ENCODE measurements at places on chromosomes 3 and 15.

- peak; percentile 27 for DNase-seq
Measured at GRCh38 chr3:58585005-58585786, 8.0 kb upstream of the FAM107A start.

GRCh38 chr3:193236599-193236998 lies 4.4 kb upstream of the PLAAT1 start:
- no peak for DNase-seq

DNA sequence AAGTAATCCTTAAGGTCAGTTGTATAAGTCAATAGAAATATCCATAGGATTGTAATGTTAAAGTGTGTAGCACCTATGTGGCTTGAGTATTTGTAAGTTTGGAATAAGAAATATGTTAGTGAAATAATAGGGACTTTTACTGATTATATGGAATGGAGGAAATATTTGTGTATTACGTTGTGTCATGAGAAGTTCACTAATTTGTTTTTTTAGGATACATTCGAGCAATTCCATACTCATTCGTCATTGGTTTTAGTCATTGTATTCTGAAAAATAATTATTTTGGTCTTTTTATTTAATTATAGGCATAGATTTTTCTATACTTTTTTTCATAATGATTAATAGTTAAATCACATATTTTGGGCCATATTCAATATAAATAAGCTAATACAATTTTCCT lies 21.0 kb downstream of the MBNL1 start:
- no peak for DNase-seq

GRCh38 chr15:92149029-92149428 lies 244.7 kb upstream of the ST8SIA2 start:
- no peak for DNase-seq

Data from activated T-helper 1 cell treated with Interleukin-2 at 50 U/mL for 16 hours (primary cell).